Activated naive CD4-positive, alpha-beta T cell (primary cell): ENCODE measurements at places on chromosomes 16 and 17.

DNA sequence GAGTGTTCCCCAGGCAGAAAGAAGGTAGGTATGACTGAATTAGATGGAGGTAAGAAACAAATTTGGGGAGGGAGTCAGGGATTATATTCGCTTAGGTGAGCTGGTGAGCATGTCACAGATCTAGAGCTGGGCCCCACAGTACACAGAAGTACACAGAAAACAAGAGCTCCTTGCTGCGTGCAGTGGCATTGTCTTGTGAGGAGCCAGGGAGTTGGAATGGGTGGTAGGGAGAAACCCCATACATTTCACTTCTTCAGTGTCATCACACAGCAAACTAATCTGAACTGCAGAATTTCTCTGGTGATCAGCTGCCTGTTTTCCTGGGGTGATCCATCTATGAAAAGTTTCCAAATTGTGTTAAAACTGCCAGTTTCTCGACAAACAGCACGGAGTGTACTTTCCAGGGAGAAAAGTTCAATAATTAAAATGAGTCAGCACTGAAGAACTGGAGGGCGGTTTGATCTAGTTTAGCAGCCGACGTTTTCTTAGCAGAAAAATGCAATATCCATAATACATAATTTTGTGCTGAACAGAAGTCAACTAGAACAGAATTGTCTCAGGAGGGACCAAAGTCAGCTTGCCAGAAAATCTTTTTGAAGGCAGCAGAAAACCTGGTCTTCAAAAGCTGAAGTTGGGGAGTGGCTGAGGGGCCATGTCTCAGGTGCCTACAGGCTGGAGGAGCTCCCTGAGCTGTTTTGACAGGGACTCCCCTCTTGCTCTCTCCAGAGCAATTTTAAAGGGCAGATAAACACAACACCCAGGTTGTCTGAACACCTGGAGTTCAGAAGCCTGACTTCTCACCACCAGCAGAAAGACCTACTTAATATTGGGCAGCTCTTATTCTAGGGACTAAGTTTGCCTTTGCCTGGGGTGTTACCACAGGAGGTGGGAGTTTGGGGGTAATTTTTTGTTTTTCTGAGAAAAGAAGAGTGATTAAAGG lies 448.6 kb downstream of the CA10 start:
- no peak for DNase-seq

GRCh38 chr17:48718761-48719641 lies 3.3 kb downstream of the PRAC1 start:
- DNase-seq = no peak

GRCh38 chr17:4678448-4679026 lies 25.4 kb downstream of the PELP1 start:
- no peak for DNase-seq

DNA sequence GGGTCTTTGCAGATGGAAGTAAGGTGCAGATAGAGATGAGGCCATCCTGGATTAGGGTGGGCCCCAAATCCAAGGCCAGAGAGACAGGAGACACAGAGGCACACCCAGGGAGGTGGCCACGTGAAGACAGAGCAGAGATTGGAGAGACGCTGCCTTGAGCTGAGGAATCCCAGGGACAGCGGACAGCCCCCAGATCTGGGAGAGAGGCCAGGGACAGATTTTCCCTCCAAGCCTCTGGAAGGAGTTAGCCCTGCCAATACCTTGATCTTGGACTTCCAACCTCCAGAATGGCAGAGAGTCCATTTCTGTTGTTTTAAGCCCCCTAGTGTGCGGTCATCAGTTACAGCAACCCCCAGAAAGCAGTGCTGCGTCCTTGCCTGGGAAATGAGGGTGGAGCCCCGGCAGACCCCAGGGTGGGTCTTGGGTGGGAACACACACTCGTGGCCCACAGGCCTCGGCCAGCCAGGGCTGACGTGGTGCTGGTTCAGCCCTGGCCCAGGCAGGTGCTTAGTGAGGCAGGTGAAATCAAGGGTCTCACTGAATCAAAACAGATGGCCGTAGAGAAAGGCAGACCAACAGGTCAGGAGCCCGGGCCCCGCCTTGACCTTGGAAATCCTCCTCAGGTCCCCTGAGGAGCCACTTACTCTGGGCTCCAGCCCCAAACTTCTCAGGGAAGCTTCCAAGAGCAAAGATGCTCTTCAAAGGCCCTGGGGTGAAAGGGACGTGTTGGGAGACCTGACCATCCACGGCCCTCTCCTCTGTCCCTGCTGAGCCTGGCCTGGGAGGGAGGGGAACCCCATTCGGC lies 169.3 kb downstream of the RBFOX3 start:
- no peak for DNase-seq

DNA sequence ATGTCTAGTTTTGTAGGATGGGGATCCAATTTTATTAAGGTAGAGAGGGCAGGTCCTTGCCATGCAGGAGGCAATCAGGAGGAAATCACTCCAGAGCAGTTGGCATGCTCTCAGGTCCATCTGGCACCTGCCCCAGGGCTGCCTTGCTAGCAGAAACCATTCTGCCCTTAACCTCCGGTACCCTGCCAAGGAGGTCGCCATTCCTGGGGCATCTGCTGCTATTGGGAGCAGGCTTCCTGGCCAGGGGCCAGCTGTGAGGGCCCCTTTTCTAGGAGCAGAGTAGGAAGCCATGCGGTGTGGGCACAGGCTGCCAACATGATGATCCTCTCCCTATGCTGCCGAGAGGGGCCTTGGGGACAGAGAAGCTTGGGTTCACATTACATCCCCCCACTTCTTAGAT lies 47.6 kb upstream of the MGAT5B start:
- DNase-seq = no peak

DNA sequence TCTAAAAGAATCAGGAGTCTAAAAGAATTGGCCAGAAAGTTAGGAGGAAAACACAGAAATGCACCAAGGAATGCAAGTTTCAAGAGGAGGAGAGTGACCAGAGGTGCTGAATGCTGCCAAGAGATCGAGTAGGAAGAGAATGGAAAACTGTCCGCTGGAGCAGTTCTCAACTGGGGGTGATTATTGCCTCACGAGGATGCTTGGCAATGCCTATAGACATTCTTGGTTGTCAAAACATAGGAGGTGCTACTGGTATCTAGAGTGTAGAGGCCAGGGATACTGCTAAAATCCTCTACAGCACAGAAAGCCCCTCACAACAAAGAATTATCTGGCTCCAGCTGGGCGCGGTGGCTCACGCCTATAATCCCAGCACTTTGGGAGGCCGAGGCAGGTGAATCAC lies 82.1 kb upstream of the NOL11 start:
- DNase-seq = no peak

- DNase-seq = no peak
These were observed 610 bp downstream of the C16orf74 start for GRCh38 chr16:85750146-85750826.

DNA sequence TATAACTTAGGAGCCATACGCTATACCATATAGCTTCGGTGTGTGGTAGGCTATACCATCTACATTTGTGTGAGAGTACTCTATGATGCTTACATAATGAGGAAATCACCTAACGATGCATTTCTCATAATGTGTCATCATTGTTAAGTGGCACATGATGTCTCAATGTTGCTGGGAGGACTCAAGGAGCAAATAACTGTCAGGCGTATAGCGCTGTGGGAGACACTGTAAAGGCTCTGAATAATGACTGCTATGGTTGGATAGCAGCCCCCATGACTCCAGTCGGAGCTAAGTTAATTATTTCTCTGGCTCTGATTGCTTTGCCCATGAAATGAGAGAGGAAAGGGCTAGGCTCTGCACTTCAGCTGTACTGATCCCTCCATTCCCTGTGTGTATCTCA lies 197.2 kb downstream of the RGS9 start:
- no peak for DNase-seq

DNA sequence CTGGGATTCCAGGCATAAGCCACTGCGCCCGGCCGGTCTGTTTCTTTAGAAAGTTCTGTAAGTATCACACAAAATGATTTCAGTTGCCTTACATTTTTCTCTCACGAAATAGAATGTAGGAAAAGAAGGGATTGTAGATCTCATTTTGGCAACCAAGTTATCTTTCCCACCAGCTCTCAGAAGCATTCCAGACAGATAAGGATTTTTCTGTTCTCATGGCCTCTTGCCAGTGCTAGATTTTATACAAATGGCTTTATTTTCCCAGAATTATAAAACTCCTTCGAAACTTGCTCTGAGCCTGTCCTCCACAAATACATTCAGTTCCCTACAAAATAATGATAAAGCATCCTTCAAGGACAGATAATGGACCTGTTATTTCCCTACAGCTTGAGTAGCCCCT lies 46.9 kb downstream of the LCMT1 start:
- DNase-seq = no peak

GRCh38 chr17:80498242-80498919 lies 22.0 kb upstream of the NPTX1 start:
- DNase-seq = no peak

GRCh38 chr17:75011401-75012095 lies 922 bp upstream of the MRPL58 start:
- DNase-seq = no peak

DNA sequence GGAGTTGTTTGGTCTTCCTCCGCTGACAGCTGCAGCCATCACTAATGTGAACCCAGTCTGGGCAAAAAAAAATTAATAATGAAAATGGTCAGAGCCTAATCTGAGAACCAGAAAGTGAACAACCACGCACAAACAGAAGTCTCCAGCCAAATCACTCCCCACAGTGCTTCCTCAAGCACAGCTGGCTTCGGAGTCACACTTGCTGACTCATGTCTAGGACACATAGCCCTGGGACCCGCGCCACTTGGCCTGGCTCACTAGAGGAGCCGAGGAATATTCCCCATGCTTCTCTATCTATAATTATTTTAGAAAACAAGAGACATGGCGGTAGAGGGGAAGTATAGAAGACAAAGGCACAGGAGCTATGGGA lies 109.1 kb downstream of the ZFHX3 start:
- no peak for DNase-seq

GRCh38 chr17:3663102-3664011 lies 5.0 kb downstream of the TAX1BP3 start:
- DNase-seq = no peak

- DNase-seq = no peak
These were observed 2.3 kb upstream of the MED24 start for GRCh38 chr17:40056379-40057015.

DNA sequence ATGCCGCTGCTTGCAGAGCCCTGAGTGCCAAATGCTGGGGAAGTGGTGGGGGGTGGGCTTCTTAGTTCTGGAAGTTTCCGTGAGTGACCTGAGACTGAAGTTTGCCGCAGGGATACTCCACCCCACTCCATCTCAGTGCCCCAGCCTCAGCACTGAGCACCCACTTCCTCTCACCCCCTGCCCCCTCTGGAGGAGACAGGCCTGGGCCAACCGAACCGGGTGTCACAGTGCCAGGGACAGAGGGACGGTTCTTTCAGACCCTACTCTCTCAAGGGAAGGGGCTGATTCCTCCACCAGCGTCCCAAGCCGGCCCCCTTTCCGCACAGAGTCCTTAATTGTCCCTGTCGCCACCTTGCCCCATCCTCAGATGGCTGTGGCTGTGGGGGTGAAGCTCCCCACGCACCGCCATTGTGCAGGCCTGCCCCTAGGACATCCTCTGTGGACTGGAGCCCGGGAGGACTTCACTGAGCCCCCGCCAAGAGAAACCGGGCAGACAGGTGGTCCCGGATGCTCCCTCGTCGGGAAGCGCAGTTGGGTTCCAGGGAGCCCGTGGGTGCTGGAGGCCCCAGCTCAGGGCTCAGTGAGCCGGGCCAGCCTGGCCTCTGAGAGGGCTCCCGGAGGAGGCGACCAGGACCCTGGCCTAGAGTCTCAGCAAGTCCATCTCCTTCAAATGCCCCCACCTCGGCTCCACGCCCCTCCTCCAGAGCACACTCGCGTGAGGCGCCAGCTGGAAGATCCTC lies 1.6 kb upstream of the KREMEN2 start:
- DNase-seq = no peak

DNA sequence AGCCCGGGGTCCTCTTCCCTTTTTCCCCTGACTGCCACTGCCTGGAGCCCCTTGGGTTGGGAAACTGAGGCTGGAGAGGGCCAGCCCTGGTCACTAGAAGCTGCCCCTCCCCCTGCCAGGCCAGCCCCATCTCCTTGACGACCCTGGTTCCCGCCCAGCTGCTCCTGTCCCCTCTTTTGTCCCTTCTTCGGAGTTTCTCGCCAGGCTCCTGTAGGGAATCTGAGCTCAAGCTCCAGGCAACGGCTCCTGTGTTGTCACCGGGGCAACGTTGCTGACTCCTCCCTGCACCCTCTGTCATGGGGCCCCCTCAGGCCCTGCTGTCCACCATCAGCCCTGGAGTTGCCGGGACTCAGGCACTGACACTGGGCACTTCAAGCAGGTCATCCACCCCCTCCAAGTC lies 5.7 kb downstream of the LLGL1 start:
- DNase-seq = no peak

- no peak for DNase-seq
These were observed 361.3 kb downstream of the XYLT1 start for GRCh38 chr16:17109413-17109812.

DNA sequence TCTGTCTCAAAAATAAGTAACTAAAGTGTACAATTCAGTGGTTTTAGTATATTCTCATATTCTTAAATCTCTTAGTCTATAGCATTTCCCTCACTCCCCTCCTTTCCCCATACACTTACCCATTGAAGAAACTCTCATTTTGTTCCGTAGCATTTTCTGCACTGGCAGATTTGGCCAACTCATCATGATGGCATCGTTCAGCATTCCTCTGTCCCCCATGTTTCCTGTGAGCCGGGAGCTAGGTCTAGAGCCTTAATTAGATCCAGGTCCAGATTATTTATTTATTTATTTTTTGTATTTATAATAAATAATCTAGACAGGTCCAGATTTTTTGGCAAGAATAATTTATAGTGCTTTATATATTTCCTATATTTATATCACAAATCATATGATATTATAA lies 31.0 kb downstream of the HEATR3 start:
- no peak for DNase-seq

DNA sequence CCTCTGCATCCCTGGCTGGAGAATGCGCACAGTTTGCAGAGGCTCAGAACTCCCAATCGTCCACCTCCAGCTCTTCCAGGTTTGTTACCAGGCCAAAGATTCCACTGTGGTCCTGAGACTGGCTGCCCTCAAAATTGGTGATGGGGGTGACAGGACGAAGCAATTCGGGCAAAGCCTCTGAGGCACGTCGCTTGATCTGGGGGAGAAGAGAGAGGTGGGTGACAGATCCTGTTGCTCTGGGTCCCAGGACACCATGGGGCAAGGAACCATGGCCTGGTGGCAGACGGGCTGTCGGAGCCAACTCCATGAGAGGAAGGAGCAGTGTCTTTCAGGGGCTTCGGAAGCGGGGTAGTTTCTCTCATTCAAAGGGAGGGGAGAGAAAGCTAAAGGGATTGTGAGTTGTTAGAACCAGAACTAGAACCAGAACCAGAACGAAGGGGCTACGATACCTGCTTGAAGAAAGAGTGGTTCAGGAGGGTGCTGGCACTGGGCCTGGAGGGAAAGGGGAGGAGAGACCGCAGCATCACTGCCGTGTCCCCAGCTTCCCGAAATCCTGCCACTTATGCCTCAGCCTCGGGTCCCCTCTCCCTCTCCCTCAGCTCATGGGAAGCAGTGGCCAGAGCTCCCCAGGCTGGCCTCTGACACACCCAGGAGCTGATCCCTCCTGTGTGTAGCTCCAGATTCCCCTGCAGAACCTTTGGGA lies 3.8 kb upstream of the LIMD2 start:
- no peak for DNase-seq

DNA sequence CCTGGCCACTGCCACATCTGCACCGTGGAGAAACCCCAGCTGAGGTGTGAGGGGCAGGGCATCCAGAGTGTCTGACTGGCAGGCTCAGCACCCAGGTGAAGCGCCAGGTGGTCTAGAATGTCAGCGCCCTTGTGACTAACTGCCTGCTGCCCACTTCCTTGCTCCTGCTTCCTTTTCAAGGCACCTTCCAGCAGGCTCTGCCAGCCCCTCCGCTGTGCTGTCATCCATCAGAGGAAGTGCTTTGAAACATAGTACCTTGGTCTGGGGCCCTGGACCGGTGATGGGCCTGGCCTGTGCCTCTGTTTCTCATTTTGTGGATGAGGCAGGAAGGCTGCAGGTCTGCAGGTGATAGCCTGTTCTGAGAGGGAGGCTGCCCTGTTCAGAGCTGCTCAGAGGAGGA lies 5.5 kb downstream of the SPNS2 start:
- no peak for DNase-seq
